Activated CD4-positive, CD25-positive, alpha-beta regulatory T cell (primary cell): ENCODE measurements at places on chromosomes 5 and 9.

DNA sequence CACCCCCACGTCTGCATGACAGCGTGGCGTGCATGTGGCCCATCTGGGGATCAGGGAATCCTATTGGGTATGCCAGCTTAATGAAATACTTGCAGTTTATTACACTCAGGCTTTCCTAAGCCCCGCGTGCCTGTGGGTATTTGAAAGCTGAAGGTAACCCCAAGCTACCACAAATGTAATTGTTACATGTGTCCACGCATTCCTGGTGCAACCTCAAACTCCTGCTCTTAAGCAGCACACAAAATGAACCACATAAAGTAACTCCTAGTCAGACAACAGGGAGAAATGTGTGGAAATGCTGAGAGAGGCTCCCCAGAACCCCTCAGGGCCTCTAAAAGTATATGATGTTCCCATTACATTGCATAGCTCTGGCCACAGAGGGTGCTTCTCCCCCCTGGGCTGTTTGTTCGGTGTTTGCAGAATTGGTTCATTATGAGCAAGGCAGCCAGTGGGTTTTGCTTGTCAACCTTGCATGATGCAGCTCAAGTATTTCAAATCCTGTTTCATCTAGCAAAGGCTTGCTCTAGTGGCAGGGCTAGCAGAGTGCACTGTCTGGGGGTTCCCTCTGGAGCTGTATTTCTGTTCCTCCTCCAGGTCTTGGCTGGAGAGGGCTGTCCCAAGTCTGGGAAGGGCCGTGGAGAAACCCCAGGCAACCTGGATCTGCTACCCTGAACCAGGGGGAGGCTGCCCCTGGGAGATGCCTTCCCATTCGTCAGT is 1.8 kb upstream of the DCANP1 start:
- no peak for DNase-seq

GRCh38 chr9:113585085-113585442 is 121.5 kb downstream of the RGS3 start:
- no peak for DNase-seq

DNA sequence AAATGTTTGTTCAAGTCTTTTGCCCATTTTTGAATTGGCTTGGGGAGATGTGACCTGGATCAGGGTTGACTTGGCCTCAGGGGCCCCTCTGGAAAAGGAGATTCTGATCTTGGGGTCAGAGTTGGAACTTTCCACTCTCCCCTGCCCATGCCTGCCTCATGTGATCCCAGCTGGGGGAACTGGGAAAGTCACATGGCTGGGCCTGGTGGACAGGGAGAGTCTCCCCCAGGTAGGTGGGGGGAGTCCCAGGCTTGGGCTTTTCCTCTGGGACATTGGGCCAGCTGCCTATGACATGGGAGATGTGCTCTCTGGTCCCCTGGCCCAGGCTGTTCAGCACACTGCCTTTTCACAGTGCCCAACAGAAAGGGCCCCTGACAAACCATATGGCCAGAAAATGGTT is 60.7 kb downstream of the NDST1 start:
- no peak for DNase-seq

GRCh38 chr9:18861609-18862544 is 171.1 kb downstream of the SAXO1 start:
- no peak for DNase-seq

DNA sequence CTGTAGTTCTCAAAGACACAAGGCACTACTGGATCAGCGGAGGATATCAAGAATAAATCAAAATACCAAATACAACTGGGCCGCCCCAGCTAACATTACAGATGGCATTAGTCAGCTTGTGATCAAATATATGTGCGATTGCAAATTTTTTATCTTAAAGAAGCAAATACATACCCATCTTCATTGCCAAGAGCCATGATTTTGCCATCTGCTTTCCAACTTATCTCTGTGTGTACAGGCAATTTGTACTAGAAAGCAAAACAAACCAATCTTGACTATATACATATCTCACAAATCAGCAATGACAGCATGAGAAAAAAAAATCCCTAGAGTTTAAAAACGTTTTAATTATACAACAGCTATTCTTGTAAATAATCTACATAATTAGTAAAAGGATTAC is 20.3 kb downstream of the GEMIN5 start:
- no peak for DNase-seq

DNA sequence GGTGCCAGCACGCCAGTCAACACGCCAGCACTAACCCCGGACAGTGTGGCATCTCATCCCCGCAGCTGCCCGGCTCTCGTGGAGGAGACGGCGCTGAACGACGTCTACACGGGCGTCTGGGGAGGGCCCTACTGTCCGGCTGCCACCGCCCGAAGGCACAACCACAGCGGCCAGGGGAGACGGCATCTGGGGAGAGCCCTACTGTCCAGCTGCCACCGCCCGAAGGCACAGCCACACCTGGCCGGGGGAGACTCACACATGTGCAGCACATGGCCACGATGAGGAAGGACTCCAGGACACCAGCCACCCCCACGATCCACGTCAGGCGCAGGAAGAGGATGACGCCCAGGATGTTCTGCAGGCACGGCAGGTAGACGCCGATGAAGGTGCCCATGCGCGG is 23.1 kb downstream of the SLC12A7 start:
- no peak for DNase-seq

GRCh38 chr9:3585606-3586005 is 59.8 kb upstream of the RFX3 start:
- no peak for DNase-seq

DNA sequence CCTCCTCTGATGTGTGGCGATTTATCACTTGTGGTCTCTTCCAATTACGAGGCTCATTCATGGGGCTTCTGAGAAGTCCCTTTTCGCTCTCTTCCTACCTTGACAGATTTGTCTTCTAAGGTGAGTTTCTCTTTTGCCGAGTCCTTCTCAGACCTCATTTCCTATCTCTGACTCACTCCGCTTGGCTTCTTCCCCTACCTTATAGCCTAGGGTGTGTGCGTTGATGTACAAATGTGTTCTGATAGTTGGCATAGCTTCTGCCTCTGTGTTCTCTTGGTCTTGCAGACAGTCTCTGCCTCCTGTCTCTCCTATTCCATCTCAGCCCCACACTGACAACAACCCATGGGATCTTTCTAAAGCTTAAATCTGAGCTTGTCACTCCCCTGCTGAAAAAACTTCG is 56.9 kb upstream of the SHB start:
- no peak for DNase-seq

GRCh38 chr5:149134778-149135500 is 6.4 kb upstream of the ABLIM3 start:
- no peak for DNase-seq

DNA sequence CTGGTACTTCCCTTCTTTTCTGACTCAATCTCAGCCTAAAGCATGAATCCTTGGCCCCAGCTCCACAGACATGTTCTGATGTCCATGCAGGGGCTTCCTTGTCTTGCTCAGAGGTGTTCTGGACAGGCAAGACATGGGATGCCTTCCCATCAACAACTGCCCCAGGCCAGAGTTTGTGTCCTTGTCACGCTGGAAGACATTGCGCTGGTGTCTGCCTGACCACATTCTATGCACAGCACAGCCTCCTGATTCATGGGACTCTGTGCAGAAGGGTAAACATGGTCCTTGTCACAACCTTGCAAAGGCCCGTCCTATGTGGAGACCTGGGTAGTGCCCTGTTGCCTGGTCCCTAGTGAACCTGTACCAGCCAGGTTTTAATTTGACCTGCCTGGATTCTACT is 212.2 kb downstream of the FSTL4 start:
- DNase-seq: no peak

- no peak for DNase-seq
These were observed 321.4 kb upstream of the ACTBL2 start for GRCh38 chr5:57804007-57804444.

DNA sequence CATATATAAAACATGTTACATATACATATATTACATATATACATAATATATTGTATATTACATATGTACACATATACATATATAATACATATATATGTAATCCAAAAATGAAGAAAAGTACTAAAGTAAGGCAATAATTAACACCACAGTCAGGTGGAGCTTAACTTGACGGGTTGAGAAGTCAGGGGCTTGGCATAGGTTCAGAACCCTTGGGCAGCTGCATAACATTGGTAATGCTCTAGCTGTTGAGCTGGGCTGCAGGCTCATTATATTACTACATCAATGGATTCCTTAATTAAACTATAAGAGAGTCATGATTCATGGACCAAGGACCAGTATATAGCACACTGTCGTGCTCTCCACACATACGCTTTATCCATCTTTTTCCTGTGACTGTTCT is 435.2 kb upstream of the ADAMTS16 start:
- DNase-seq: no peak

DNA sequence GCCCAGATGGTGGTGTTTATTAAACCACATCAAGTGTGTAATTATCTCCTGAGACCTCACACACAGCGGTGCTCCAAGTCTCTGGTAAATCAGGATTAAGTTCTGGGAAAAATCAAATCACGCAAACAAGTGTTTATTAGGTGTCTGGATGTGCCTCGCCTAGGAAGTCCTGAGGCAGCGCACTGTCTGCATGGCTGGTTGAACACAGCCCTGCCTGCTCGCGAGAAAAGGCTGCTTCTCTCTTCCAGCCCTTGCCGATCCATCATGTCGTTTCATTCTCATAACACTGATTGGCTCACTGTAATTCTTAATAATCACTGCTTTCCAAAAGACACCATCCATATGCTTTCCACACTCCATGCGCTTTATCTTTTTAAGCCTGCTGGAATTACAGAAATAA is 229.6 kb upstream of the DAP start:
- DNase-seq: no peak

- DNase-seq: no peak
These were observed 30.5 kb downstream of the SHB start for GRCh38 chr9:38038307-38039089.
